ENCODE measurements at places on chromosomes 12 and 14.

GRCh38 chr12:81610955-81611889, 147.9 kb downstream of the PPFIA2 start:
- no peak for DNase-seq

DNA sequence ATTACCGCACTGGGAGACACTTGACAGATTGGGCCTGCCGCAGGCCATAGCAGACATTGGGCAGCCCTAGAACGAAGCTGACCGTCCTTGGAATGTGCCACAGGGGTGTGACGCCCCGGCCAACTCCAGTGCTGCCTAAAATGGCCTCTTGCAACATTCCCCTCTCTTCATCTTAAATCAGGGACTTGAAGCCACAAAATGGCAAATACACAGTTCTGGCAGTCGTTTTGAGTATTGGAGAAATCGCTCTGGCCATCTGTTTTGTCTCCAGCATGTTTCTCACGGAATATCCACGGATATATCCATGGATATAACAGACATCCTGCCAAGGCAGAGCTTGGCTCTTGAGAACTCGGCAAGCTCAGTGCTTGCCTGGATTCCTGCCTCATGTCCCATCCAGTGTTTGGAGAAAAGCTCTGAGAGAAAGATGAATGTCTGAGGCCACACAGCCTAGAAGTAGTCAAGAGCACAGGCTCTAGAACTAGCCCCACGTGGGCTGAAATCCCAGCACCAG, 158.4 kb downstream of the CHST11 start:
- no peak for DNase-seq

- no peak for DNase-seq
These were observed 36.7 kb upstream of the TMCC3 start for GRCh38 chr12:94686834-94687628.

DNA sequence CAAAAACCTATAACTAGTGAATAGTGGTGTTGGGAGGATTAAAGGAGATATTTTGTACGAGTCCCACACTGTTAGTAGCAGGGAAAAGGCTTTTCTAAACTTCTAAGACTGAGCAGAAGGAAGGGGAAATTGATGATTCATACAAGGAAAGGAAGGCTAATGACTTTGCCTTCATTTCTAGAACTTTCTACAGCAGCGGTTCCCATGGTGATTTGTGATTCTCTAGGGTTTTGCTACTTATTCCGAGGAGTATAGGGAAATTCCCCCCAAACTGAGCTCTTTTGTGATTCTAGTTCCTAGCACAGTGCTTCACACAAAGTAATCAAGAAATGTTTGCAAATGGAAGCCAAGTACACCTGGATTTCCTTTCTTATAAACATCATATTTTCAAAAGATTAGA, 23.8 kb upstream of the PWP1 start:
- DNase-seq = no peak

DNA sequence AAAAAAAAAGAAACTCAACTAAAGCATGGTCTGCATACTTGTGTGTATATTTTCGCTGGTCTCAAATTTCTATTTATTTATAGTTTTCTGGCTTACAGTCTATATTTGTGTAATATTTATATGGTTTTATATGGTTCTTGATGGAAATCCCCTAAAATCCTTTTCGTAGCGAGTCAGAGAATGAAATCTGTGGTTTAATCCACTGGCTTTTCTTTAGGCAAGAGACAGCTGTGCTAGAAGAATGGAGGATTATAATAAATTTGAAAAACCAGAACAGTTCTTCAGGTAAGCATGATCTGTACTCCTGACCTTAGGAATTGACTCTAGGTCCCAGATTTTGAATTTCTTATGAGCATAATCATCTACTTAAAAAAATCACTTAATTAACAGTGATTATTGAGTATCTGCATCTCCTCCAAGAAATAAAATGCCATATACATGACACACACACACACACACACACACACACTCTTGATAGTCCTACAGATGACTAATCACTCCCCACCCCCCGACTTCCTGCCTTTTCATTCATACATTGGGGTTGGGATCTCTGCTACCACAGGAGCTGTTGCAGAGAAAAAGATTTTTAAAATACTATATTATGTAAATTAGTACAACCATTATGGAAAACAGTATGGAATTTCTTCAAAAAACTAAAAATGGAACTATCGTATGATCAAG, 113.4 kb downstream of the CRADD start:
- DNase-seq = no peak

DNA sequence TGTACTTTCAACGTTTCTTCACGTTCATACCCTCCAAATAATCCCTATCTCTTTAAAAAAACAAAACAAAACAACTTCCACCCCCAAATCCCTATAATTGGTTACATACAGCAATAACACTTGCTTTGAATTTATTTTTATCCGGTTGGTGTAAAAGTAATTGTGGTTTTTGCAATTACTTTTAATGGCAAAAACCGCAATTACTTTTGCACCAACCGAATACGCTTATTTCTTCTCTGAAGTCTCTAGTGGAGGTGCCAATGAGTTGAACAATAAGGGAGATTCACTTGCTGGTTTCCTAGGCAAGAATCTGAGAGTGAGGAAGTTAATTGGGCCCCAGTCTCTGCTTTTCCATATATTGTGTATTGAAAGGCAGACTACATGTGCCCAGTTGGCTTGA, 133.3 kb downstream of the DACT1 start:
- no peak for DNase-seq

- DNase-seq = no peak
These were observed 1.8 kb downstream of the KITLG start for GRCh38 chr12:88578276-88579160.

DNA sequence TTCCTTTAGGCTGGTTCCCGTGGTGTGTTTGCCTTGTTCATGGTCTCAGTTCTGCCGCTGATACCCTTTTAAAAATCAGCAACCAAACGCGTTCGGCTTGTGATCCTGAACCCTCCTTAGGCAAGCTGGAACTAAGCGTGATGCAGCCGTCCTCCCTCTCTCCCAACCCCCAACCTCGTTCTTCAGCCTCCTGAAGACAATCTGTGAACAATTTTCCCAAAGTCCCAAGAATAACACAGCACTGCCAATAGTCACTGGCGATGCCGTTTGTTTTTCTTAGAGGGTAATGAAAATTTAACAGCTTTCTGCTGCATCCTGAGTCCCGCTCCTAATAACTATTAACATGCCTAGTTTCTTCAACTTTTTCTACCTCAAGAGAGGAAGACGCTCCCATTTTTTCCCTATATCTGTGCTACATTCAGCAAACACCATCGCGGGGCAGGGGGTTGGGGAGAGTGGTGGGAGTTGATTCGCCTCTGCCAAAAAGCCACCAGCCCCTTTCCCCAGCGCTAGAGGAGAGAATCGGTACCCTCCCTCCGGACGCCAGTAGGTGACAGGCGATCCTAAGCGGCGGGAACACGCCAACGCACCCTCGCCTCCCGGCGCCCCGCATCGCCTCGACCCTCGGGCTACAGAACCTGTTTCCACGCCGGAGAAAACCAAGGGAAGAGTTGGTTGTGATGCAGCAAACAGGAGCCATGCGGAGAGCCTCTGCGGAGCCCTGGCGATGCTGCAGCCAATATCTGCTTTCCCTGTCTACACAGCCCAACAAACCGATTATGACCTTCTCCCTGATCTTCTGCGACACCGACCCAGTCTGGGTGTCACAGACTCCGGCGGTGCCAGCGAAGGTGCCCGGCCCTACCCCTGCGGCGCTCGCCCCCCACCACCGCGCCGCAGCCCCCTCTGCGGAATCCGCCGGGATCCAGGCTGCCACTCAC, 752 bp downstream of the PRICKLE1 start:
- no peak for DNase-seq

- no peak for DNase-seq
These were observed 35.6 kb upstream of the GPR68 start for GRCh38 chr14:91280129-91280528.

DNA sequence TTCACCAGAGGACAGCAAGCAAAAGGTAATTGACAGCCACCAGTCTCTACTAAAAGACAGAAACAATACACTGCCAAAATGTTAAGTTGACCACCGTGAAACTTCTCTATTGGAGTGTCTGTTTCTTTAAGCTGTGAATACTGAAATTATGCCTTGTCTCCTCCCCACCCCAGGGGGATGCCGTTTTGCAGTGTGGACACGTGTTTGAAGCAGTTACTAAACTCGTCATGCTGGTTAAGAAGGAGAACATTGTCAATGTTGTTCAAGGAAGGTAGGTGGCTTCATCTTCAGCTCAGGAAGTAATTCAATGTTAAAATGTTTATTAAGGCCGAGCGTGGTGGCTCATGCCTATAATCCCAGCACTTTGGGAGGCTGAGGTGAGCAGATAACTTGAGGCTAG, 32.8 kb downstream of the KCTD10 start:
- no peak for DNase-seq

DNA sequence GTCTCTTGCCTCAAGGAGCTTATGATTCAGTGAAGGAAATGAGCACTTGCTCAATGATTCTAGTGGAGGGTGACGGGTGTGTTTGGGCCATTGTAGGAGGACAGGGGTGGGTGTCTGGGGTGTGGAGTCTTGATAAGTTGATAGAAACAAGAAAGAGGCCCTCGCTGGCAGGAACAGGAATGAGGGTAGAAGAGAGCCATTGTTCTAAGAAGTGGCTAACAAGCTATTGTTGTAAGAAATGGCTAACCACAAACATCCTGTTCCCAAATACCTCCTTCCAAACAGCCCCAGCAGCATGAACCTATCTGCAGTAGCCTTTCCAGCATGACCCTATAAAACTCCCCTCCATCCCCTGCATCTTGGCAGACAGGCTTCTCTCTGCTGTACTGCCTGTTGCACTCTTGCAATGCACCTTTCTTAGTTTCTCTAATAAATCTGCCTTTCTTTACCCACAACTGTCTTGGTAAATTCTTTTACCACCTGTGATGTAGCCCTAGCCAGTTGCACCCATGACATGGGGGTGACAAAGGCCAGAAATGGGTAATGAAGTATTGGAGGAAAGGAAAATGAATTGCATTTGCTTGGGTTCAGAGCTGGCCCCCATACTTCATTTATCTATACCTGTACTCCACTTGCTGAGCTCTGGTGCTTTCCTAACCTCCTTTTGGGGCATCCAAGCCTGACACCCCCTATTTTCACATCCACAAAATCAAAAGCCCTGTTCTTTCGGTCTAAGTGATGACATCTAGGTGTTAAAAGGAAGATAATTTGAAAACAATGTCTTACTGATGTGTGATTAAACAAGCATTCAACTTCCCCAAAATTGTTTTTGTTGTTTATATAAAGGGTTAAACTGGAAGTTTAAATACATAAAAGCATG, 389.1 kb downstream of the GRIN2B start:
- no peak for DNase-seq

DNA sequence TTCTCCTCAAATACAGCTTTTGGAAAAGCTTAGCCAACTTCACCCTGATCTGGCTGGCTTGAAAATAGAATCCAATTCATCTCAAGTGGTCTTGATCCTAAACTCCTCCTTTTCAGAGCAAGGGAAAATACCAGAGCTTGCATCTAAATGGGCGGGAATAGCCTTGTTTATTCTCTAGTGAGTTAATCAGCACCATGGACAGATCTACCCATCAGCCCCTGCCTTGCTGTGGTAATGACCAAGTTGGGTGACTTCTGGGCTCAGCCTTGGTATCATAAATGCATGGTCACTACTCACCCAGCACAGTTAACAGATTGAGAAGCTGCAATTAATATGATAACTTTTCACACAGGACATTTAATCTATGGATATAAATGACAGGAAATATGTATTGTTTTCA, 196.6 kb downstream of the GLT1D1 start:
- no peak for DNase-seq

- DNase-seq = no peak
These were observed 38.8 kb downstream of the HSD17B6 start for GRCh38 chr12:56801661-56802622.

DNA sequence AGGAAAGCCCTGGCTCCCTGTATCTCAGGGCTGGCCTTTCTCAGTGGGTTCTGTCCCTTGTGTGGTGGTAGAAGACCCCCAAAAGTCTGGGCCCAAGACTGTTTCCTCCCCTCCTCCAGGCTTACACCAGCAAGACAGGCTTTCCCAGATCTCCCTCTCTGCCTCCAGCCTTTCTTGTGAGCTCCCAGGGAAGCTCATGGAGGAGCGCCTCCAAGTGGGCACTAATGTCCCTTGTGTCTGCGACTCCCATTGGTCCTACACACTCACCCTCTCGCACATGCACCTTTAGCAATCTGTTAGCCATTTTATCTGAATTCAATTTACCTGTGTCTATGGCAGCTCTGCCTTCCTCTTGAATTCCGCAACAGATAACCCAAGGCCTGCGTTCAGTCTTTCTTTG, 251.1 kb upstream of the CAND1 start:
- DNase-seq = no peak

Measured in Panc1 (cell line).